ENCODE measurements at places on chromosomes 1 and 21.

- DNase-seq, result peak; percentile 80
- H3K27me3 ChIP-seq, result peaks cover 15% of the 10 kb centered on the region
- no peak overlapping the region for H3K4me3 ChIP-seq
Measured at GRCh38 chr1:29698033-29698432, 461.7 kb downstream of the PTPRU start.

DNA sequence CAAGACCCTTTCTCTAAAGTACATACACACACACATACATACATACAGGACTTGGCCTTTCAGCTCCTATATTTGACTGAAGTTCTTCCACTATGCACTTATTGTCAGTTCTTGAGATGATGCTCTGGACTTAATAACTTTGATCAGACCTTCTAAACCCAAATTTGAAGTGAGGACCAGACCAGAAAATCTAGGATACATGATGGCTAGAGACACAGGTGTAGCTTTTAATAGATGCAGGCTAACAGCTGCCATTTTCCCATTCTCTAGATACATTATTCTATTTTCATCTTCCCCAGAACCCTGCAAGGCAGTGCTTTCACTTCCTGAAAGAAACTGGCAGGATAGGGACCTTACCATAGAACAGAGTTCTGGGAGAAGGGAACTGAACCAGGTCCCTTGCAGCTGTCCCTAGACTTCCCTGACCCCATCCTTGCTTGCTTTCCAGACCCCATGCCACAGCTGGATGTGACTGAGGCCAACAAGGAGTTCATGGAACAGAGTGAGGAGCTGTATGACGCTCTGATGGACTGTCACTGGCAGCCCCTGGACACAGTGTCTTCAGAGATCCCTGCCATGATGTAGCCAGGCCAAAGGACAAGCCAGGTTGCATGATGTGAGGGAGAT lies 14.9 kb upstream of the RAB42 start:
- H3K4me3 ChIP-seq, result no peak overlapping the region
- peak; percentile 29 for DNase-seq
- peak overlapping the region; percentile 39 for H3K27ac ChIP-seq
- no peaks in the 10 kb centered on the region for H3K27me3 ChIP-seq
- peaks cover 82% of the 10 kb centered on the region for H3K36me3 ChIP-seq
- H3K4me1 ChIP-seq, result peaks cover 10% of the 10 kb centered on the region

- no peak overlapping the region for H3K27ac ChIP-seq
- no peaks in the 10 kb centered on the region for H3K4me1 ChIP-seq
- peak; percentile 73 for DNase-seq
Measured at GRCh38 chr1:34681480-34682451, 73.1 kb upstream of the GJB5 start.

DNA sequence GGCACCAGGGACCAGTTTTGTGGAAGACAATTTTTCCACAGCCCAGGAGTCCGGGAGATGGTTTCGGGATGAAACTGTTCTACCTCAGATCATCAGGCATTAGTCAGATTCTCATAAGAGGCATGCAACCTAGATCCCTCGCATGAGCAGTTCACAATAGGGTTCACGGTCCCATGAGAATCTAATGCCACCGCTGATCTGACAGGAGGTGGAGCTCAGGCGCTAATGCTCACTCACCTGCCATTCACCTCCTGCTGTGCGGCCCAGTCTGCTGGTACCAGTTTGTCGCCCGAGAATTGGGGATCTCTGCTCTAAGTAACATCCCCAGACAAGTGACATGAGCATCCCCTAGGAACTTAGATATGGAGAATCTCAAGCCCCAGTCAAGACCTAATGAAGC lies 180.7 kb downstream of the COQ8A start:
- no peak for DNase-seq
- H3K4me1 ChIP-seq, result peaks cover 6% of the 10 kb centered on the region
- H3K27ac ChIP-seq, result no peak overlapping the region
- no peaks in the 10 kb centered on the region for H3K27me3 ChIP-seq
- H3K36me3 ChIP-seq, result peaks cover 13% of the 10 kb centered on the region

DNA sequence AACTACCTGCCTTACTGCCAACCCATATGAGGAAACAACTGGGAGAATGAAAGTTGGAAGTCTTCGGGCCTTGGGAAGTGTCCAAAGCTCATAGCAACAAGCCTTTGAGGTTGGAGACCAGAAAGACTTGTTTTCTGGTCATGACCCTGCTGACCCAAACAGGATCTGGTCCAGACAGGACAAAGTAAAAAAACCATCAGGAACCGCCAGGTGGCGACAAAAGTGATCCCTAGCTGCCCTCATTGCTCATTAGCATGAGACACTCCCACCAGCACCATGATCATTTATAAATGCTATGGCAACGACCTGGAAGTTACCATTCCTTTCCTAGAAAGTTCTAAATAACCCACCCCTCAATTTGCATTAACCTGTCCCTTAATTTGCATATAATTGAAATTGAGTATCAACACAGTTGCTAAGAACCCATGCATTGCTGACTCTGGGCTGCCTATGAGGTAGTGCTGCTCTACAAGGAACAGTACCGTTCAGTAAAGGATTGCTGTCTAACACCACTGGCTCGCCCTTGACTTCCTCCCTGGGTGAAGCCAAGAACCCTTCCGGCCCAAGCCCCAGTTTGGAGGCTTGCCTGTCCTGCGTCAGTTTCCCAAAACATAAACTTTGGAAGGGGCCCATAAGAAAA lies 89.0 kb downstream of the URB2 start:
- H3K27ac ChIP-seq, result peak overlapping the region; percentile 17
- no peaks in the 10 kb centered on the region for H3K27me3 ChIP-seq
- no peaks in the 10 kb centered on the region for H3K4me1 ChIP-seq
- DNase-seq, result peak; percentile 83
- no peak overlapping the region for H3K4me3 ChIP-seq

- H3K4me3 ChIP-seq, result no peak overlapping the region
- DNase-seq, result no peak
- no peaks in the 10 kb centered on the region for H3K36me3 ChIP-seq
- no peak overlapping the region for H3K27ac ChIP-seq
Measured at GRCh38 chr1:177425199-177425598, 254.4 kb downstream of the BRINP2 start.

DNA sequence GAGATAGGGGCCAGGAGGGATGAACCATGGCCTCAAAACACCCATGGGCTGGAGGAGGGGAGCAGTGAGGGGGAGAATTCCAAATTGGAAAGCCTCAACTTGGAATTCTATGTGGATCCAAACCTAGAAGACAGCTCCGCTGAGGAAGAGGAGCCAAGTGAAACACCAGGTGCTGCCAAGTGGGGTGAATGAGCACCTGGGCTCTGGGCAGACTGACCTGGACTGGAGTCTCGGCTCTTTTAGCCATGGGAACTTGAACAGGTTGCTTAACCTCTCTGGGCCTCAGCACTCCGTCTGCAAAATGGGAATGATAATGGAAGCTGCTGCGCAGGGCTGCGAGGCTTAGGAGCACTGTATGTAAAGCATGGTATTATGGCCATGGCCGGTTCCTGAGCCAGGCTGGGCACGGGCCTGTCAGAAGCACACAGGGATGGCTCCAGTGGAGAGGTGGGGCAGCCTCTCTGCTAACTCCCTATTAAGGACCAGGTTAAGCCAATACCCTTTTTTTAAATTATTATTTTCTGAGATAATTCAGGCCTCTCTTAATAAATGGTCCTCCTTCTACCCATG lies 81.5 kb downstream of the SYT2 start:
- no peaks in the 10 kb centered on the region for H3K4me1 ChIP-seq
- H3K4me3 ChIP-seq, result no peak overlapping the region
- no peaks in the 10 kb centered on the region for H3K36me3 ChIP-seq
- no peak for DNase-seq

- H3K4me1 ChIP-seq, result peaks cover 34% of the 10 kb centered on the region
- peak overlapping the region; percentile 43 for H3K27ac ChIP-seq
- no peaks in the 10 kb centered on the region for H3K27me3 ChIP-seq
- H3K4me3 ChIP-seq, result no peak overlapping the region
- DNase-seq, result peak; percentile 86
Measured at GRCh38 chr1:172914501-172915144, 136.1 kb downstream of the TNFSF18 start.

DNA sequence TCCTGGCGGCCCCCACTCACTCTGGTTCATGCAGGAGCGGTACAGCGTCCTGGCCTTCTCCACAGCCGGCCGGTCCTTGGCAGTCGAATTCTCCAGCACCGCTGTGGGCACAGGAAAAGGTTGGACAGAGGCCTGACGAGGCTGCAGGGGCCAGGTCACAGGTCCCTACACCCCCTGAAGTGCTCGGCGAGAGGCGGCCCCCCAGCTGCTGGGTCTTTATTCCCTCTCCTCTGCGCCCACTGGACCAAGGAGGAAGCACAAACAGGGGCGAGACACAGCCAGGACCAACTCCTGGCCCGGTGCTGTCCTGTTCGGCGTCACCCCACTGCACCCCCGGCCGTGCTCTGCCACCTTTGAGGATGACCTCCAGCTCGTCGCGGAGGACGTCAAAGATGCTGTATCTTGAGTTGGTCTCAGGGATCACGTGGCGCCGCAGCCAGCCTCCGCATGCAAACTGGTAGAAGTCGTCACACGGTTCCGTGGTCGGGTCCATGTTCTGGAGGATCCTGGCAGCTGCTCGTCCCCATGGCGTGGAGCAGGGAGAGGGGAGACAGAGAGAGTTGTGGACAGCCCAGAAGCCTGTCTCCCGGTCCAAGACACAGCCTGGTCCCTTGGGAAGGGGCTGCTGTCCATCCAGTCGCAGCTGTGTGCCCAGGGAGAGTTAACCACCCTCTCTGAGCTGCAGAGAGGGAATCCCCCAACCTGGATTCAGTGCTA lies 22.9 kb downstream of the PRXL2B start:
- no peak overlapping the region for H3K4me3 ChIP-seq
- H3K27me3 ChIP-seq, result peaks cover 12% of the 10 kb centered on the region
- no peaks in the 10 kb centered on the region for H3K4me1 ChIP-seq
- no peaks in the 10 kb centered on the region for H3K36me3 ChIP-seq

DNA sequence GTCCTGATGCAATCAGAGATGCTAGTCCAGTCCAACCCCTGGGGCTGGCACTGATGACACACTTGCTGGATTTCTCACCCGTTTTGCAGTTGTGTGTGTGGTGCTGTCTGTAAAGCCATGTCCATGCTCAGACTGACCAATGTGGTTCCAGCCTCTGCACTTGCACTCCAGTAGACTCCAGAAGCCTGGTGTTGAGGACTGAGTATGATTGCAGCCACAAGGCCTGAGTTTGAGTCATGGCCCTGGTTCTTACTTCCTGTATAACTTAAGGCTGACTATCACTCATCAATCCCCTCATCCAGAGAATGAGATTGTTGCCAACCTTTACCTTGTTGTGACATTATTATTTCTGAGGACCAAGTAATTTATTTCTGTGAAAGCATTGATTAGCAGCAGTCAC lies 34.8 kb upstream of the IKBKE start:
- DNase-seq, result no peak
- H3K27me3 ChIP-seq, result no peaks in the 10 kb centered on the region
- peaks cover 82% of the 10 kb centered on the region for H3K36me3 ChIP-seq
- H3K4me1 ChIP-seq, result peaks cover 15% of the 10 kb centered on the region

- DNase-seq, result peak; percentile 57
- peak within 1 kb of the TSS; percentile 85 for H3K27ac ChIP-seq
Measured at GRCh38 chr1:31412732-31413404, at the start of gene SERINC2. Gene SERINC2, plus strand, starts transcription at chr1:31413213. Its CDS starts 53 bp downstream, at chr1:31413266.

- peak overlapping the region; percentile 92 for H3K4me3 ChIP-seq
- no peaks in the 10 kb centered on the region for H3K27me3 ChIP-seq
- H3K27ac ChIP-seq, result peak overlapping the region; percentile 68
- H3K36me3 ChIP-seq, result peaks cover 55% of the 10 kb centered on the region
- H3K4me1 ChIP-seq, result peaks cover 41% of the 10 kb centered on the region
Measured at GRCh38 chr1:154222918-154223317, 2.2 kb downstream of the UBAP2L start.

DNA sequence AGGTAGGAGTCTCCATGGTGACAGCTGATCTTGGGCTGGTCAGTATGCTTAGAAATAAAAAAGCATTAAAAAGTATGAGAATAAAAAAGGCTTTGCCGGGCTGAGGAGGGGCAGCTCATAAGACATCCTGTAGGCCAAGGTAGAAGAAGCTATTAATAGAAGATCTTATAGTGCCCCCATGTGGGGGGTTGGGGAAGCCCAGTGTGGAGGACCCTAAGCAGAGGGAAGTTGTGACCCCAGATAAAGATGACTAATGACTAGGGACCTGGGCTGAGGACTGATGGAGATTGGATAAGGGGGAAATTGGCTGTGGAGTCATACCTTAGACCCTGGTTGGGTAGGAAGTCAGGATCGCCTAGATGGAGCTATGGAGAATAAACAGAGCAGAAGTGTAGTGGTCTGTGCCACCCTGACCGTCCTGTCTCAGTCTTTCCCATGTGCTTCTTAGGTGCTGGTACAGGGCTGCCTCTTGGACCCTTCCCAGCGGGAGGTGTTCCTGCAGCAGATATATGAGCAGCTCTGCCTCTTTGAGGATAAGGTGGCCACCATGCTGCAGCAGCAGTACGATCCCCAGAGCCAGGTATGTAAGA lies 25.0 kb downstream of the SZT2 start:
- H3K4me1 ChIP-seq, result no peaks in the 10 kb centered on the region
- peak; percentile 52 for DNase-seq
- peaks cover 41% of the 10 kb centered on the region for H3K36me3 ChIP-seq
- no peak overlapping the region for H3K4me3 ChIP-seq
- H3K27ac ChIP-seq, result peak overlapping the region; percentile 21

DNA sequence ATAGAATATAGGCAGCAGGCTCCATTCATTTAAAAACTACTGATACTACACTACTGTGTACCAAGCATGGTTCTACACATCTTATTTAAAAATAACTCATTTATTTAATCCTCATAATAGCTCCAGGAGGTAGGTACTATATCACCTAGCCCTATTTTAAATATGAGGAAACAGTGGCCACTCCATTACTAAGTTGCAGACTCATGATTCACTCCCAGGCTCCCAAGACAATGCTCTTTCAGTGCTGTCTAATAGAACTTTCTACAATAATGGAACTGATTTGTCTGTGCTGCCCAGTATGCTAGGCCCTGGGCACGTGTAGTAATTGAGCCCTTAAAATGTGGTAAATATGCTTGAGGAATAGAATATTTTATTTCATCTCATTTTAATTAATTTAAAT lies 357.1 kb downstream of the LTN1 start:
- H3K27ac ChIP-seq, result no peak overlapping the region
- peaks cover 57% of the 10 kb centered on the region for H3K4me1 ChIP-seq
- no peak overlapping the region for H3K4me3 ChIP-seq
- no peaks in the 10 kb centered on the region for H3K27me3 ChIP-seq
- no peaks in the 10 kb centered on the region for H3K36me3 ChIP-seq

DNA sequence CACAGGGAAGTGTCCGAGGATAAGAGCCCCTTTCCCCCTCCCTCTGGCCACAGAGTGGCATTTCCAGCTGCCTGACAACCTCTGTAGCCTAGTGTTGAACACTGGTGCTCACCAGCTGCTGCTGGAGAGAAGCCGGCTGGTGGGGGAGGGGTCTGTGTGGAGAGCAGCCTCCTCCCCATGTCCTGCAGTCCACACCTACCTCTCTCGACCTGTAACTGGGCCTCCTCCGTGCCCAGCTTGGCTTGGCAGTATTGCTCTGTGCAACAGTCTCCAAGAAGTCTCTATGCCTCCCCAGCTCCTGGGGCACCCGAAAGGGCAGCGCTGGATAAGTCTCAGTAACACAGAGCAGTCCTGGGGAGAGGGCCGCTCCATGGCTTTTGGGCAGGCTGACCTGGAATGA lies 17.0 kb downstream of the PAPPA2 start:
- H3K27me3 ChIP-seq, result no peaks in the 10 kb centered on the region
- no peaks in the 10 kb centered on the region for H3K36me3 ChIP-seq
- no peak for DNase-seq
- H3K4me1 ChIP-seq, result no peaks in the 10 kb centered on the region
- no peak overlapping the region for H3K27ac ChIP-seq
- H3K4me3 ChIP-seq, result no peak overlapping the region
